Fibroblast of skin of abdomen (primary cell): ENCODE measurements at places on chromosomes 4 and X.
A peak's percentile ranks its signal among the peaks of the same experiment; 100 is the strongest.

GRCh38 chr4:108731006-108731405 is 31.8 kb downstream of the ETNPPL start:
- DNase-seq, result no peak

DNA sequence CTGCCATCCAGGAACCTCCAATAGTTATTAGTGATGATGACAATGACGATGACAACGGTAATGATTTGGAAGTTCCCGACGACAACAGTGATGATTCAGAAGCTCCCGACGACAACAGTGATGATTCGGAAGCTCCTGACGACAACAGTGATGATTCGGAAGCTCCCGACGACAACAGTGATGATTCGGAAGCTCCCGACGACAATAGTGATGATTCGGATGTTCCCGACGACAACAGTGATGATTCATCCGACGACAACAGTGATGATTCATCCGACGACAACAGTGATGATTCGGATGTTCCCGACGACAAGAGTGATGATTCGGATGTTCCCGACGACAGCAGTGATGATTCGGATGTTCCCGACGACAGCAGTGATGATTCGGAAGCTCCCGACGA is 14.7 kb downstream of the CXCR3 start:
- DNase-seq, result no peak

- DNase-seq, result peak; percentile 6
Measured at GRCh38 chr4:152209772-152210493, 326.0 kb downstream of the FBXW7 start.

GRCh38 chr4:120977435-120977997 is 55.0 kb upstream of the PRDM5 start:
- DNase-seq, result peak; percentile 57

GRCh38 chr4:110184140-110184790 is 14.2 kb downstream of the ELOVL6 start:
- peak; percentile 31 for DNase-seq

GRCh38 chr4:26084414-26084813 is 170.4 kb downstream of the SMIM20 start:
- no peak for DNase-seq

GRCh38 chr4:160846121-160846520 is 1317.7 kb downstream of the FSTL5 start:
- peak; percentile 57 for DNase-seq

DNA sequence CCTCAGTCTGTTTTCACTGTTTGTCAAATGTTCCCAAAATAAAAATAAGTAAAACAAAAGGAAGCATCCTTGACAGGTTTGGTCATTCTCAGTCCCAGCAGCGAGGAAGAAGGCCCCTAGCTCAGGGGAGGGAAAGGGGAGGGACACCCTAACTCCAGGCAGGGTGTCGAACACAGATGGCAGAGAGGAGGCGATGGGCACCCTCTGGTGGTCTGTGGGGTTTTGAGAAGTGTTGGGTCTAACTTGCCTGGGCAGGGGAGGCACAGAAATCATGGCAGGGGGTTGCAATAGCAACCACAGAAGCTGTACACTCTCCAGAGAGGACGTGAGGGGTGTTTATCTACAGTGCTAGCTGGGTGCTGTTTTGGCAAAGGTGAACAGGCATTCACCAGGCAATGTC is 229.8 kb upstream of the SFRP2 start:
- no peak for DNase-seq

DNA sequence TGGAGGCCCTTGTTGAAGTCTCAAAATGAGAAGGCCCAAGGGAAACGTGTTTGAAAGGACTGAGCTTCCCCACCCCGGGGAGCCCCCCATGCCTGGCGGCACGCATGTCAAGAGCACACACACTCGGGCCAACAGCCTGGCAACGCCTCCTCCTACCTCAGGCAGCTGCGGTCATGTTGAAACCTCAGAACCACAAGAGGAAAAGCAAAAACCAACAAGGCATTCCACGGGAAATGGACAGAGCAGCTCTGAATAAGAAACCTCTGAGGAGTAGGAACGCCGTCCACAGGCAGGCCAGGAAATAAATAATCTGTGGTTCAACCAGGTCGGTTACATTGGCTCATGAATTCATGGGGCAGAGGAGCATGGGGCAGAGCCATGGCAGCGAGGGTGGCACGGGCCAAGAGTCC is 95.7 kb upstream of the AFAP1 start:
- peak; percentile 37 for DNase-seq

DNA sequence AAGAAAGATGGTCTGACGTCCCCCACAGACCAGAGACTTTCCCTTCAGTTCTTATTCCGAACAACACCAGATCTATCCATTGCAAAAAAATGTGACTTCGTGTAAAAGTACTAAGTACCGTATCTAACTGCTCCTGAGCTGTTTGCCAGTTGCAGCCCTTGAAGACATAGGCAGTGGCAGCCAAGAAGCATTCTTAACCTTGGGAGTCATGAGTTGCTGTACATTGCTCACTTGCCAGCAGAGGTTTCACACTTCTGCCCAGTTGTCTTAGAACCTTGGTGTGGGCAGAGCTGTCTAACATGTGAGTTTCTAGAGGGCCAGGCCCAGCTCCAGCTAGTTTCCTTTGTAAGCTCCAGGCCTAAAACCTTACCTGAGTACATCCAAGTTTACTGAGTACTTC is 10.5 kb upstream of the CHRDL1 start:
- DNase-seq, result peak; percentile 20
